ENCODE measurements at places on chromosomes 16 and 17. TPM values are rescaled to one million over a fixed set of nuclear protein-coding genes. Genes with fewer than 3 reads are reported as not detected.

The KRTAP4-4 gene
- not detected for polyA plus RNA-seq

DNA sequence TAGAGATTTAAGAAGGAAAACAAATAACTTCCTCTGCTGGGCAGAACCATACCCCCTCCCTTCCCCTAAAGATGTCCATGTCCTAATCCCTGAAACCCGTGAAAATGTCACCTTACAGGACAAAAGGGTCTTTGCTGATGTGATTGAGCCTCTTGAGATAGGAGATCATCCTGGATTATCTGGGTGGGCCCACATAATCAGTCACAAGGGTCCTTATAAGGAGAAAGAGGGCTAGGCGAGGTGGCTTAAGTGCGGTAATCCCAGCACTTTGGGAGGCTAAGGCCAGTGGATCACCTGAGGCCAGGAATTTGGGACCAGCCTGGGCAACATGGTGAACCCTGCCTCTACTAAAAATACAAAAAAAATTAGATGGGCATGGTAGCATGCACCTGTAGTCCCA is 12.0 kb upstream of the SLC39A11 start:
- H3K4me3 ChIP-seq, result no peak overlapping the region
- H3K4me1 ChIP-seq, result peaks cover 58% of the 10 kb centered on the region
- DNase-seq, result no peak
- H3K27me3 ChIP-seq, result no peaks in the 10 kb centered on the region

- no peaks in the 10 kb centered on the region for H3K27me3 ChIP-seq
- no peak overlapping the region for H3K4me3 ChIP-seq
- no peak for DNase-seq
- H3K4me1 ChIP-seq, result no peaks in the 10 kb centered on the region
- H3K36me3 ChIP-seq, result no peaks in the 10 kb centered on the region
Observed at GRCh38 chr16:86619239-86619794, 41.0 kb downstream of the FOXL1 start.

DNA sequence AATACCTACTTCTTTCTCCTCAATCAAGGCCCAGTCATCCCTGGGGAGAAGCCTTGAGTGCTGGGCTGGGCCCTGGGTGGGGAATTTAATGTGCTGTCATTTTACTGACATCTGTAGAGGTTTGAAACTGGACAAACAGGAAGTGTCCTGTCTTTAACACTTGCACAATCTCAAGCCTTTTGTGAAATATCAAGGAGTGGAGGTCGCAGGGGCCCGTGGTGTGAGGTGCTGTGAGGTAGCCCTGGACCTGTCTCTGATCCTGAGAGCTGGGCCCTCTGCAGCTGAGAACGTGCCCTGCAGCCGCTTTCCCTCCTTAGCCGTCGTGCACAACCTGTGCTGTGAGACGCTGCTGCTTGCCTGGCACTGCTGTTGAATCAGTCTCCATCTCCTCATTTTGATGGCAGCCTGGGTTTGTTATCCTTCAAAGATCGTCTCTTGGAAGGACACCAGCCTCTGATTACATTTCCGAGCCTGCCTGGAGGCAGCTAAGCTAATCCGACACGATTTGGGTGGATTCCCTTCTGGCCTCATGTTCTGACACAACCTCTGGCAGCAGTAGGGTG is 29.9 kb downstream of the SMARCE1 start:
- no peak for DNase-seq
- H3K27ac ChIP-seq, result no peak overlapping the region
- peaks cover 28% of the 10 kb centered on the region for H3K4me1 ChIP-seq
- H3K4me3 ChIP-seq, result no peak overlapping the region

Measured in CD14-positive monocyte (primary cell).